ENCODE measurements at places on chromosomes 6 and 20. TPM values are rescaled to one million over a fixed set of nuclear protein-coding genes. Genes with fewer than 3 reads are reported as not detected.

MLN gene
- total RNA-seq = not detected

L3MBTL3 gene
- 68.6 TPM for total RNA-seq

C6orf132 gene
- total RNA-seq = not detected

IRAK1BP1 gene
- 3.0 TPM for total RNA-seq

CENPW gene
- total RNA-seq = 33.6 TPM

SRSF12 gene
- 0.46 TPM for total RNA-seq

CNR1 gene
- total RNA-seq = not detected

TTPAL gene
- total RNA-seq = 5.8 TPM

SMPDL3A gene
- 2.4 TPM for total RNA-seq

BHLHE23 gene
- total RNA-seq = not detected

CCDC167 gene
- total RNA-seq = 23.0 TPM

CTCFL gene
- total RNA-seq = not detected

SLC26A8 gene
- under 0.01 TPM for total RNA-seq

EDEM2 gene
- 95.5 TPM for total RNA-seq

BTNL2 gene
- not detected for total RNA-seq

PHACTR2 gene
- 137 TPM for total RNA-seq

Measured in pulmonary artery endothelial cell (primary cell).